HFFc6 (cell line): ENCODE measurements at places on chromosomes 4 and X. TPM values are rescaled to one million over a fixed set of nuclear protein-coding genes. Genes with fewer than 3 reads are reported as not detected.

TRMT2B gene
- total RNA-seq = 16.1 to 16.8 TPM (median 16.2 TPM) in 3 replicates

VEGFD gene
- total RNA-seq = not detected in 2 replicates

VSIG1 gene
- total RNA-seq = not detected in 3 replicates

EGF gene
- 0.95 to 1.4 TPM (median 1.4 TPM) in 3 replicates for total RNA-seq

MAGEA1 gene
- not detected in 3 replicates for total RNA-seq

WDFY3 gene
- 43.6 to 49.6 TPM (median 45.8 TPM) in 3 replicates for total RNA-seq

SPANXB1 gene
- 7.9 TPM in 1 of 3 replicates, not detected in the others for total RNA-seq

- H3K27ac ChIP-seq = peak overlapping the region; percentile 67
- peaks cover 18% of the 10 kb centered on the region for H3K4me1 ChIP-seq
- peak overlapping the region; percentile 23 for H3K4me3 ChIP-seq
- no peaks in the 10 kb centered on the region for H3K36me3 ChIP-seq
- DNase-seq = peak; percentile 52
Measured at GRCh38 chrX:63513825-63514568, 162.9 kb upstream of the SPIN4 start.

GRCh38 chr4:133131829-133132460 lies 17.1 kb upstream of the PCDH10 start:
- H3K4me3 ChIP-seq = peak overlapping the region; percentile 37
- no peaks in the 10 kb centered on the region for H3K27me3 ChIP-seq
- peaks cover 35% of the 10 kb centered on the region for H3K4me1 ChIP-seq
- no peaks in the 10 kb centered on the region for H3K36me3 ChIP-seq

- H3K4me3 ChIP-seq = no peak within 1 kb of the TSS
- H3K27ac ChIP-seq = no peak within 1 kb of the TSS
- peaks cover 5% of the 10 kb centered on the region for H3K4me1 ChIP-seq
- DNase-seq = peak; percentile 77
Measured at GRCh38 chrX:86047174-86047935, at the start of gene CHM. Gene CHM, minus strand, starts transcription at chrX:86047558. Its CDS starts 26 bp downstream, at chrX:86047532.

DNA sequence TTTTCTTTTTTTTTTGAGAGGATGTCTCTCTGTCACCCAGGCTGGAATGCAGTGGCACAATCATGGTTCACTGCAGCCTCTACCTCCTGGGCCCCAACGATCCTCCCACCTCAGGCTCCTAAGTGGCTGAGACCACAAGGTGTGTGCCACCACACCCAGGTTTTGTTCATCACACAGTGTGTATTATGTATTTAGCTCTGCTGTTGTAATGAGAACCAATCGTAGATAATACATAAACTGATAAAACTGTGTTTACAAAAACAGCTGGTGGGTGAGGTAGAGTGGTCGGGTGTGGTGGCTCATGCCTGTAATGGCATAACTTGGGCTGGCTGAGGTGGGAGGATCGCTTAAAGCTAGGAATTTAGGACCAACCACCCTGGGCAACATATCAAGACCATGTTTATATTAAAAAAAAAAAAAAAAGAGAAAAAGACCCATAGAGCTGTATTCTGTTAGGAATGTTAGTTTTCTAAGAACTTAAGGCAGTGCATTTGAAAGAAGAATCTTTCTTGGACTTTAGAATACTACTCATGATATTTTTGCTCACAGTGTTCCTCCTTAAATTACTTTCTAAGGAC lies 34.9 kb downstream of the POLR2B start:
- peaks cover 8% of the 10 kb centered on the region for H3K27me3 ChIP-seq
- no peak overlapping the region for H3K4me3 ChIP-seq
- peaks cover 32% of the 10 kb centered on the region for H3K36me3 ChIP-seq
- H3K4me1 ChIP-seq = peaks cover 7% of the 10 kb centered on the region

DNA sequence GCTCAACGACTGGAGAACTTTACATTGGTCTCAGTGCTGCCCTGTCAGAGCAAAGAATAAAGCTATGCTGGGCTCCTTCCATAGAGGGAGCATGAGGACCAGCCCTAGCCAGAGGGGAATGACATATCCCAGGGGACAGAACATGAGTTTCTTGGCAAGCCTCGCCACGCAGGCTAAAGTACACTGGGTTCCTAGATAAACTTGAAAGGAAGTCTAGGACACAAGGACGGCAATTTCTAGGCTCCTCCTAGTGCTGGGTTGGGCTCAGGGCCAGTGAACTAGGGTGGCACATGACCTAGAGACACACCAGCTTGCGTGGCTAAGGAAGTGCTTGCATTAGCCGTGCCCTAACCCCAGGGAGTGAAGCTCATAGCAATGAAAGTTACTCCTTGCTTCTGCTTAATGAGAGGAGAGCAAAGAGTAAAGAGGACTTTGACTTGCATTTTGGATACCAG lies 141.0 kb downstream of the MAB21L2 start:
- H3K27me3 ChIP-seq = no peaks in the 10 kb centered on the region
- H3K4me1 ChIP-seq = no peaks in the 10 kb centered on the region
- H3K27ac ChIP-seq = no peak overlapping the region
- no peak overlapping the region for H3K4me3 ChIP-seq
- H3K36me3 ChIP-seq = peaks cover 19% of the 10 kb centered on the region

DNA sequence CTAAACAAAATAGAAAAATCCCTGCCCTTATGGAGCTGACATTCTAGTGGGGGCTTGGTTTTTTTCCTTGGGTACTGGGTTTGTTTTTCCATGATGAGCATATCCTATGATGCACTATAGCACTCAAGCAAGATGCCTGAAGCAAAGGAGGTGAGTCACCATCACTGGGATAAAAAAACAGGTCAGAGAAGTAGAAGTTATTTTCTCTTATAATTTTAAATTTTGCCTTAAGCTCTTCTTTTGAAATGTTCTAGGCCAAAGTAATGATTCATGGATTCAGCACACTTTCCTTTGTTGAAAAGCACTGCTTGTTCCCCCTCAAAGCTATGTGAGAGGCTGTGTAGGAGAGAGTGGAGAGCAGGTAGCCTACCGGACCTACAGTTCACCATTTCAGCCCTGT lies 15.2 kb upstream of the CXCL2 start:
- H3K4me3 ChIP-seq = no peak overlapping the region
- H3K27ac ChIP-seq = peak overlapping the region; percentile 93
- peaks cover 90% of the 10 kb centered on the region for H3K4me1 ChIP-seq
- no peaks in the 10 kb centered on the region; the same call in 1 of the 2 replicates for H3K27me3 ChIP-seq
- peak; percentile 92 for DNase-seq
- no peaks in the 10 kb centered on the region for H3K36me3 ChIP-seq

DNA sequence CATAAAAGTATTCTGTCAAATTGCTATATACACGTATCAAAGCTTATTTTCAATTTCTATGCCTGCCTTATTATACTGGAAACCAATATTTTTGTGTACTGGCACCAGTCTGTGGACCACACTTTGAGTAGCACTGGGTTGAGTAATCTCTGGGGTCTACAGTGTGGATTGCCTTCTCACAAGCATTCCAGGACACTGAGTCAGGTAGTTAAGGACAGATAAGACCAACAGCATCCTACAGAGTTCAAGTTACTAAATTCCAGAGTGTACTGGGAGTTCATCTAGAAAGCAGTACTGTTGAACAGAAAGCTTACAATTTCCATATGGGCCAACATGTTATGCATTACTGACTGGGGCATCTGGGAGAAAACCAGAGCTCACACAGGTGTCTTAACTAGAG lies 61.8 kb downstream of the VMA21 start:
- H3K27me3 ChIP-seq = no peaks in the 10 kb centered on the region; the same call in 1 of the 2 replicates
- no peak overlapping the region for H3K4me3 ChIP-seq
- H3K27ac ChIP-seq = no peak overlapping the region
- H3K36me3 ChIP-seq = no peaks in the 10 kb centered on the region

DNA sequence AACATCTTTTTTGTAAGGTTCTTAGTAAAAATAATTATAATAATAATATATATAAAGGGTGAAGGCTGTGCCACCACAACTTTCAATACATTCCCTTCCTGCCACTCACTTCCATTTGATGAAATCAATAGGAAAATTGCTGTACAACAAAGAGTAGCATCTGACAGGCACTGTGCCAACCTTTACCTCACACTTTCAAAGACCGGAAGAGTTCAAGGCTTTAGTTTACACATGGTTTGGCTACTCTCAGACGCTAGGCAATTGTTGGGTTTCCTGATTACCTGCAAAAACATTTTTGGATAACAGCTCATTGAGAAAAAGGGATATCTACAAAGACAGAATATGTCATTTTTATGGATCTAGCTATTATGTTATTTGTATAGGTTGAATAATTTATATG lies 5.5 kb upstream of the ING2 start:
- no peak for DNase-seq
- H3K36me3 ChIP-seq = peaks cover 12% of the 10 kb centered on the region
- no peak overlapping the region for H3K4me3 ChIP-seq
- H3K4me1 ChIP-seq = peaks cover 41% of the 10 kb centered on the region
- no peaks in the 10 kb centered on the region for H3K27me3 ChIP-seq
- no peak overlapping the region for H3K27ac ChIP-seq

DNA sequence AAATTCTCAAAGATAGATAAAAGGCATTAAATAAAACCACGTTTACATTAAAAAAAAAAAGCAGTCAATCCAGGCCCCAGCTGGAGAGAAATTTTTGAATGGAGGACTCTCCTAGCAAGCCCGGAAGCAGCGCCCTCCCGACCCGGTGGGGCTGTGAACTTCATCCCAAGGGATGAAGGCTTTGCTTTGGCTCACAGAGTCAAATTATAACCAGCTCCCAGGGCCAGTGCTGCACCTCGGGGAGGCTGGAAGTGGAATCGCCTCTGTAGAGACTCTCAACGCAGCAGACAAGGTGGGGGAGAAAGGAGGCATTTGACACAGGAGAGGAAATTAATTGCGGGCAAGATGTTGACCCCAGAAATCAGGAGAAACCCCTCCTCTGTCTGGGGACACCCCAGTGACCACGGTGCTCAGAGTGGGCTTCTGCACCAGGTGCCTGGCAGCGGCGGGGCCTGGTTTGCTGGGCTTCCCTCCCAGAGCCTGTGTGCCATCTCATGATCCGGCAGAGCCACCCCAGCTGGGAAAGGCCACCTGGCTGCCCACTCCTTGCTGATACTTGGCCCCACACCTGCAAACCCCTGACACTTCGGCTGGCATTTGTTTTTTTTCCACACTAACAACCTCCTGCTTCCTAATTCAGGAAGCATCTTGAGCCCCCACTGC lies 71.7 kb downstream of the ABLIM2 start:
- H3K4me3 ChIP-seq = no peak overlapping the region
- peaks cover 8% of the 10 kb centered on the region for H3K4me1 ChIP-seq
- peaks cover 30% of the 10 kb centered on the region for H3K27me3 ChIP-seq
- H3K27ac ChIP-seq = no peak overlapping the region

DNA sequence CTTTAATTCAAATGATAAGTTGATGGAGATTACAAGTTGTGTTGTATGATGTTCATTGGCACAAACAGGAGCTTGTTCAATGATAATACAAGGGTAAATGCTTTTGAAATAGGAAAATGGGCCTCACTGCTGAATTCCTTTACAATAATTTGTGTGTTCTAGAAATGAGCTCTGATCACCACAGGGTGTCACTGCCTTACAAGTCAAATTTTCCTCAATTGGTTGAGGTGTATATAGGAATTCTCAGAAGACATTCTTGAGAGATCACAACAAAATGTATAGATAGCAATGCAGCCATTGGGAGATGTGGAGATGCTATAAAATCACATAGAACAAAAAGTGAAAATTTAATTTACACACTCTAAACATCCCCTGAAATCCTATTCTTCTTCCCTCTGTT lies 49.6 kb downstream of the KLF8 start:
- no peak overlapping the region for H3K27ac ChIP-seq
- no peak overlapping the region for H3K4me3 ChIP-seq
- DNase-seq = peak; percentile 0
- H3K27me3 ChIP-seq = peaks cover 2% of the 10 kb centered on the region; the same call in 1 of the 2 replicates
- H3K36me3 ChIP-seq = no peaks in the 10 kb centered on the region

- H3K27me3 ChIP-seq = no peaks in the 10 kb centered on the region
- H3K36me3 ChIP-seq = no peaks in the 10 kb centered on the region
- H3K4me3 ChIP-seq = no peak overlapping the region
- peak overlapping the region; percentile 60; the same call in 1 of the 2 replicates for H3K27ac ChIP-seq
Measured at GRCh38 chrX:153488231-153488914, 6.4 kb upstream of the BGN start.

GRCh38 chrX:12583543-12583942 lies 207.7 kb upstream of the PRPS2 start:
- H3K4me3 ChIP-seq = no peak overlapping the region
- no peak for DNase-seq
- peaks cover 19% of the 10 kb centered on the region for H3K4me1 ChIP-seq
- no peaks in the 10 kb centered on the region for H3K36me3 ChIP-seq

- no peak overlapping the region for H3K4me3 ChIP-seq
- peaks cover 14% of the 10 kb centered on the region for H3K4me1 ChIP-seq
- no peaks in the 10 kb centered on the region for H3K27me3 ChIP-seq
- no peak overlapping the region for H3K27ac ChIP-seq
Measured at GRCh38 chr4:4533461-4534169, 8.2 kb downstream of the STX18 start.

- H3K4me3 ChIP-seq = no peak overlapping the region
- peaks cover 5% of the 10 kb centered on the region for H3K27me3 ChIP-seq
- no peaks in the 10 kb centered on the region for H3K36me3 ChIP-seq
- no peaks in the 10 kb centered on the region for H3K4me1 ChIP-seq
Measured at GRCh38 chrX:63869506-63869905, 84.5 kb upstream of the ARHGEF9 start.
